Stimulated activated CD4-positive, alpha-beta T cell treated with anti-CD3 and anti-CD28 coated beads, TNF-alpha, amount 100 ng/mL, for 1 hour (primary cell): ENCODE measurements at places on chromosomes 2 and 18.
A peak's percentile ranks its signal among the peaks of the same experiment; 100 is the strongest.

GRCh38 chr2:40169856-40170255, 282.0 kb downstream of the SLC8A1 start:
- no peak for DNase-seq

GRCh38 chr18:35024965-35025364, 16.2 kb upstream of the MAPRE2 start:
- DNase-seq: no peak

DNA sequence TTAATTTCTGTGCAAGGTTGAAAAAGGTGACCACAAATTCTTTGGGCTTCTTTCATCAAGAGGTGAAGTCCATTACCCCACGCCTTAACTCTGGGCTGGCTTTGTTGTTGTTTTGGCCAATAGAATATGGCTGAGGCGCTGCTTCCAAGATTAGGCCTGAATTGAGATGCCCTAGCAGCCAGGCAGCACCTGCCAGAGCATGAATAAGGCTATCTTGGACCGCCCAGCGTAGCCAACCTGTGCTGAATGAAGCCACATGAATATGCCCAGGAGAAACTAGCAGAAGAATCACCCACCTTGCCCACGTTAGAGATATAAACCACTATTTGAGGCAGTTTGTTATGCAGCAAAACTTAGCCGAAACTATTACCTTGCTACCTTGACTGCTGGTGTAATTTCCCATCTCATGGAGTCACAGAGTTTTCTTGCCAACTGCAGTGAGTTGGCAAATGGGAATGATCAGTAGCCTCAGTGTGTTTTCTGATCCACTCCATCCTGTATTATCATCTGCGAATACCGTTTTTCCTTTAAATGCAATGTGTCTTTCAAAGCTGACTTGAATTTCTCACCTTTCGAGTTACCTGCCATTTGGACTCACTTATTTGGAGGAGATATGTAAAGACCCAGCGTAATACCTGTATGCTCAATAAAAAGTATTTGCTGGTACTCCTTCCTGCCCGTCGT, 679 bp downstream of the TSGA10 start:
- DNase-seq: no peak

- no peak for DNase-seq
These were observed 14.9 kb downstream of the IGFBP2 start for GRCh38 chr2:216648105-216648504.

- peak; percentile 30 for DNase-seq
These were observed 58.9 kb upstream of the STK17B start for GRCh38 chr2:196230061-196230854.

GRCh38 chr2:29033656-29034055, 40.7 kb downstream of the PCARE start:
- no peak for DNase-seq

- DNase-seq: no peak
These were observed 205.2 kb downstream of the PRKCE start for GRCh38 chr2:45856391-45857274.

DNA sequence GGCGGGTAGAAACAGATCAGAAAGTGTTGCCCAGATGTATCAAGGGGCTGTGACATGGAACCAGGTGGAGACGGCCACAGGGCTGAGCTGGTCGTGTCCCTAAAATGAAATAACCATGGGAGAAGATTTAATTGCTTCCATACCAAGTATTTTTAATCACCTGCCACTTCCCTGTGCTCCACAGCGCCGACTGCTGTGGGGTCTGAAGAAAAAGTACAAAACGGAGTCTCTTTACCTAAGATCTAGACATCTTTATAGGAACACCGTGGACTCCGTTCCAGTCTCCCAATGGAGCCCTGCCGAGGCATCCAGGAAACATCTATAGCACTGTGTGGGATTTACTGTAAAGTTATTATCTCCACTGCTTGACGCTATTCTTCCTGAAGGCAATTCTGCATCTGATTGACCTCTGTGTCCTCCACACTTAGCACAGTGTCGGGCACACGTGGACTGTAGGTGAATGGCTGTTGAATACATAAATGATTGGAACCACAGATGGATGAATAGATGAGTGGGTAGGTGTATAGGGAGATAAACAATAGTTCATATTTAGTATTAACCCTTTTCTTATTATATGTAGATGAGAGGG, 21.6 kb upstream of the GYPC start:
- DNase-seq: no peak

DNA sequence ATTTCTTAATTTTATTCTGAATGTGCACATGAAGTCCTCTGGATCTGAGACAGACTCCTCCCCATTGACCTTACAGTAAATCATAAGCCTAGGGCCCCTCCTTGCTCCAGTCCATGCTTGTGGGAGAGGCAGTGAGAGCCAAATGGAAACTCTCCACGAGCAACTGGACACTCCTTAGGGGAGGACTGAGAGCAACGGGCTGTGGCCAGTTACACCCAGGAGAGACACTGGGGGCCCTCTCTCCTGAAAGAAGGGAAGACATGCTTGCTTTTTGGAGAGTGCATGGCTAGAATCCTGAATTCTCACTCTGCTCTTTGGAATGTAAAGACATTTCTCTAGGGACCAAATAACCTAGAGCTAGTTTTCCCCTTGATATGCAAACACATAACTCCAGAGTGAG, 49.0 kb upstream of the BIN1 start:
- DNase-seq: no peak

- no peak for DNase-seq
These were observed 1.4 kb upstream of the MYCN start for GRCh38 chr2:15938803-15939555.

GRCh38 chr2:49937432-49937831, 783.1 kb upstream of the FSHR start:
- no peak for DNase-seq

DNA sequence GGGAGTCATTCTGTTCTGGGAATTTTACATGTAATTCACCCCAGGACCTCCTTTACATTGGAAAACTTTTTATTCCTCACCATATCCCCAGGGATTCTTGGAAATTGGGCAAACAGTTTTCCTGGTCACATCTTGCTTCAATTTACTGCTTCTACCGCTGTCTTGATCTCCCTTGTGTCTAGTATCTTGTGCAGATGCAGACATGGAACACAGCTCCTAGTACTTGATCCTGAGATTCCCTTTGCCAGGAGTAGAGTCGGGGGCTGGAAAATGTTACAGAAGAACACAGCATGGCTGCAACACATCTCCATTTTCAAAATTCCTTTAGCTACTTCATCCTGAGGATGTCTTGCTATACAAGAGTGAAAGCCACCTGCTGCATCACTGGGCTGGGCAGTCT, 472.8 kb downstream of the PLCL1 start:
- no peak for DNase-seq

DNA sequence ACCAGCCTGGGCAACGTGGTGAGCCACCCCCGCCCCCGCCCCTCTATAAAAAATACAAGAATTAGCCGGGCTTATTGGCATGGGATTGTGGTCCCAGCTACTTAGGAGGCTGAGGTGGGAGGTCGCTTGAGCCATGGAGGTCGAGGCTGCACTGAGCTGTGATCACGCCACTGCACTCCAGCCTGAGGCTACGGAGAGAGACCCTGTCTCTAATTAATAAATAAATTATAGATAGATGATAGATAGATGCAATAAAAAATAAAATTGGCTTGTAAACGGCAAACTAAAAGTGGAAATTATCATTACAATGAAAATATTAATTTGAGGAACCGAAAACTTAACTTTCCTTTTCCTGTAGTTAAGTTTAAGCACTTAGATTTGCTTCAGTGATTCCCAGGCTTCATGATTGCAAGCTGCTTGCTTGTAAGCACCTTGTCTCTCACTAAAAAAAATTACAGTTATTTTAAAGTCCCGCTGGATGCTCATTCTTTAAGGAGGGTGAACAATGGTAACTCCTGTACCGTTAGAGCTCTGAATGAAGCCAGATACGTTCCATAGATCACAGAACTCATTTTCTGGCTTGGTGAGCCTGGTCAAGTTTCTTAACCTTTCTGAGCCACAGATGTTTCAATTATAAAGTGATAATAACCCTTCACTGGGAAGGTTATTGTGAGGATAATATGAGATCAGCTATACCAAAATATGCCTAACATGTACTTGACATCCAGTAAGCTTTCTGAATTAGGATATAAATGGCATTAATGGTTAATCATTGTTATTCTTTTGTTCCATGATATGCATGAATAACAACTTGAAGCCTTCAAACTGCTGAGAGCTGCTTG, 9.3 kb upstream of the NARS1 start:
- no peak for DNase-seq

DNA sequence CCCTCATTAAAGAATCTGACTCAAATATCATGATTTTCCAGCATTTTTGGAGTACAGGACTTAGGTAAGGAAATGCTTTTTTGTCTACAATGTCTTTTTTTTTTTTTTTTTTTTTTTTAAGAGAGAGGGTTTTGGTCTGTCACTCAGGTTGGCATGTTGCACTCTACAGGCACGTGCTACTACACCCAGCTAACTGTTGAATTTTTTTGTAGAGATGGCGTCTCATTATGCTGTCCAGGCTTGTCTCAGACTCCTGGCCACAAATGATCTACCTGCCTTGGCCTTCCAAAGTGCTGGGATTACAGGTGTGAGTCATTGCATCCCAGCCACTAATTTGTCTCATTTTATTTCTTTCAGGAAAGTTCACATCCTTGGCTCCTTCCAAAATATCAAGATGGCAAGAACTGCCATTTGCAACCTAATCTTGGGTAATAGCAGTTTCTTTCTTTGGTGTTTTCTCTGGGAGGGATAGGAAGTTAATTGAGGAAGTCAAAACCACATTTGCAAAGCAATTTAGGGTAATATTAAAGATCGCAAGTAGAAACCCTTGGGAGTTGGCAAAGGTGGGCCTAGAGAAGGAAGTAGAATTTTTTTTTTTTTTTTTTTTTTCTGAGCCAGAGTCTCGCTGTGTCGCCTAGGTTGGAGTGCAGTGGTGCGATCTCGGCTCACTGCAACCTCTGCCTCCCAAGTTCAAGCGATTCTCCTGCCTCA, 15.5 kb downstream of the PNO1 start:
- no peak for DNase-seq

DNA sequence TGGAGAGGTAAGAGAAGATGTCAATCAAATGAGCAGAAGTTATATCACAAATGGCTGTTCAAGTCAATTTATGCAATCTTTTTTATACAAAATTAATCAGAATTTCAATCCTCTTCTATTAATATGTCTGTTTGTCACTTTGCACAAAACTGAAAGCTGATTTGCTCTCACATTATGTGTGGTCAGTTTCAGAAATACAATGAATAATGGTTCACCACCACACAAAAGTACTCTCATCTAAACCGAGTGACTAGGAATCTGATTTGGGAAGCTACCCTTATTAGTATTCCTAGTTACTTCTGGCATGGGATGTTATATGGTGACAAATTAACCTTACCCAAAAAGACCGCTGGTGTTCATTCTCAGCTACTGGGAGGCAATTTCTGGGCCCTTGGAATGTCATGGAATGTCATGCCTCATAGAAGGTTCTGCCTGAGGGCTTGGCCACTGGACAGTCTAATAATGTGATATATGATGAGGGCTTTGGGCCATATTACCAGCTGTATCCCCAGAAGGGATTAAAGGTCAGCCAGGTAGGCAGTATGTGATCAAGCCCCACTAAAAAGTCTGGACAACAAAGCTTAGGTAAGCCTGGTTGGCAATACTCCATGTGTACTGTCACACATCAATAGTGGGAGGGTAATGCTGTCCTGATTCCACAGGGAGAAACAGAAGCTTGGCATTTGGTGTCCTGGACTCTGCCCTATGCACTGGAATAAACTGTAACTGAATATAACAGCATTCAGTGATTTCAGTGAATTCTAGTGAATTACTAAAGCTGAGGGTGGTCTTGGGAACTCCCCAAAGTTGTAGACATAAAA, 113.2 kb downstream of the PIGN start:
- DNase-seq: no peak

- DNase-seq: no peak
These were observed 29.2 kb upstream of the POMC start for GRCh38 chr2:25197336-25198208.

GRCh38 chr18:79904357-79905147, 46.9 kb downstream of the SLC66A2 start:
- no peak for DNase-seq

DNA sequence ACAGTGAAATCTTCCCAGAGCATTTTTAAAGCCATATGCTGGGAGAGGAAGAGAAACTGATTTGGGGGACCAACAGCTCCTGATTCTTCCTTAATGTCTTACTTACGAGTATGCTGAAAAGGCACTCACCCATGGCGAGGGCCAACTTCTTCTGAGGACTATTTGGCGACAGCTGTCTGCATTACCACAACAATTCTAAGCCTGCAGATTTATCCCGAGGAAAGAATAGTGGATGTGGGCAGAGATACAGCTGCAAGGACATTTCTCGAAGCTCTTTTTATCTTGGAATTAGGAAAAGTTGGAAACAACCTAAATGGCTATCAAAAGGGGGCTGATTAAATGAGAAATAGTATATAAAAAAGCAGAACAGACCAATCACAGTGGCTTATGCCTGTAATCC, 40.3 kb upstream of the FHL2 start:
- DNase-seq: no peak

DNA sequence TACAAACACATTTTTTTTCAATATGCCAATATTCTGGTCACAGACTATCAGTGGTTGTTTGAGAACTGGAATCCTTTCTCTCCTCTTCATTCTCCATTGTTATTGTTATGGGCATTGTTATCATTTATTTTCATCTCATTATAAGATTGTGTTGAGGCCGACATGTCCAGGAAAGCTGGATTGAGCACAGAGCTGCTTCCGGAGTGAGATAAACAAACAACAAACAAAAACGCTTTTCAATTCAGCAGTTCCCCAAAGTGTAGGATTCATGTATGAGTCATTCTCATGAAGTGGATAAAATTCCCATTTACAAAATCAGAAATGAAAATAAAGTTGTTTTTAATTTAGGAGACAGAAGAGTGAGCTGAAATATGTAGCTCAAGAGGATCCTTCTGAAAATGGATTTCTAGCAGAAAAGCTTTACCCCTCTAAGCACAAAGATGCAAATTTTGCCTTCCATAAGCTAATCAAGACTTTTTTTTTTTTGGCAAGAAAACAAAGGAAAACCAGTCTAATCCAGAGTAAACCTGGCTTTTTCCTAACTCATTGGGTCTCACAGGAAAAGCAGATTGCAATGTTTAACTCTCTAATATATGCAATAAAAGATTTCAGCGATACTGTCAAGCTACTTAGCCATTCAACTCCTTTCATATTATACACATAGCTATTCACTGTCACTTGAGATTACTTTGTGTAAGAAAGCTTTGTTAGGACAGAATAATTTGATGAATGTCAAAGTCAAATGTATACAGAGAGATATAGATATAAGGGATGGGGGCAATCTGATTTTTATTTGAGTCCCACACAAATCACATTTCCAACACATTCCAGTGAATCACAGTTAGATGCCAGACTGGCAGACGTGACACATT, 1441.7 kb upstream of the CELF4 start:
- DNase-seq: no peak

- DNase-seq: no peak
These were observed 130.1 kb downstream of the KCTD1 start for GRCh38 chr18:26418225-26418624.

- no peak for DNase-seq
These were observed 58.8 kb downstream of the RNF152 start for GRCh38 chr18:61833978-61834377.

GRCh38 chr18:36449451-36449850, 151.9 kb downstream of the FHOD3 start:
- no peak for DNase-seq

- DNase-seq: no peak
These were observed 16.6 kb downstream of the MALL start for GRCh38 chr2:110099038-110099425.

GRCh38 chr2:62578803-62579640, 73.0 kb upstream of the TMEM17 start:
- no peak for DNase-seq

- DNase-seq: no peak
These were observed 388.9 kb downstream of the ZEB2 start for GRCh38 chr2:144131042-144131441.

- no peak for DNase-seq
These were observed 48.2 kb downstream of the TWIST2 start for GRCh38 chr2:238895891-238896600.
